ENCODE measurements at places on chromosomes 2 and 18.

DNA sequence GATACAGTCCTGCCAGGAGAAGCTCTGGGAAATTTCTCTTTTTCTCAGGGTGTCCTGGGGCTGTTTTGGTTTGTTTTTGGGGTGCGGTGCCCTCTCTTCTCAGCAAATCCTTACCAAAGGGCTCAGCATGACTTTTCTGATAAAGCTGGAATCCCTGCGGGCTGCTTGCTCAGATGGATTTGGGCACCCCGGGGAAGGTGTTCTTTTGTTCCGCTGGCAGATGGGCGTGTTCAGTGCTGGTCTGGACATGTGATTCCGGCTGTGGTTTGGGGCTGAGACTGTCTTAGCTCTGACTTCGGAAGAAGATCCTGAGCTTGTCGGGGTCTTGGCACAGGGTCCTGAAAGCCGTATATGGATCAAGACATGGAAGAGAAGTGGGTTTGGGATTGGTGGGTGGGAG, 134.2 kb upstream of the SPRED2 start:
- no peak for DNase-seq

- DNase-seq, result no peak
These were observed 7.8 kb downstream of the NT5DC4 start for GRCh38 chr2:112728378-112729175.

DNA sequence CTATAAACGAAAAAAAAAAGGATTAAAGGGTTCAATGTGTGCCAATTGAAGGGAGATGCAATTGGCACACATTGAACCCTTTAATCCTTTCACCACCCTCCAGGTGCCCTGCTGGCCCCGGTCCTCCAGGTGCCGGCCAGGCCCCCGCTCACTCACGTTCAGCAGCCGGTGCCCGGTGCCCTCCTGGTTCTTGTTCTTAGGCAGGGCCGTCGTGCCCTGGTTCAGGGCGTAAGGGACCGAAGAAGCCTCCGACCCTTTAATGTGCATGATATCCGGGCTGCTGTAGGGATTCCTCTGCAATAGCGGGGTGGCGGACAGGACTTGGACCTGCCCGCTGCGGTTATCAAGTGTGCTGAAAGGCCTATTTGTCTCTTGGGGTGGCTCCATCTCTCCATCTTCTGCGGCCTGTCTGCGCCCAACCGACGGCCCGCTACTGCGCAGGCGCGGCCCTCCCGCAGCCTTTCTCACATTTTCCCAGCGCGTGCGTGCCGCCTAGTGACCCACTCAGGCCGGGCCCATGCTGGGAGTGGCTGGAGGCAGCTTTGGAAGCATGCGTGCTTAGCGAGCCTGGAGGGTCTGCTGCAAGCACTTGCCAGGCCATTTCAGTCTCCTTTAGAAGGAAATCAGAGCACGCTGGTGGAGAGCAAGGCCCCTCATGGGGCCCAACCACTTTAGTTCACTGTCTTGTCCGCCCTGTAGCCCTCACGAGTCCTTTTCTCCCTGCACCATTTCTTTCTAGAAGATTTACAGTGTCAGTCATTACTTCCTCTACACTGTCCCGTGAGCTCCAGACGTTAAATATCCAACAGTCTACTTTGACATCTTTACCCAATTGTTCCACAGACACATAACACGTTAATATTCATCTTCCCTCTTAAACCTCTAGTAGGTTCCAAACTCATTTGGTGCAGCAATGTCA, 24.3 kb downstream of the TMEM237 start:
- no peak for DNase-seq

- no peak for DNase-seq
These were observed 208.2 kb upstream of the EPHA4 start for GRCh38 chr2:221780281-221780688.

- no peak for DNase-seq
These were observed 43.3 kb upstream of the TXNDC2 start for GRCh38 chr18:9842448-9842847.

GRCh38 chr2:102172745-102173144, 14.1 kb upstream of the IL1RL2 start:
- no peak for DNase-seq

GRCh38 chr18:37452015-37452414, 113.6 kb downstream of the CELF4 start:
- no peak for DNase-seq

- DNase-seq, result no peak
These were observed 334.6 kb upstream of the MGAT5 start for GRCh38 chr2:133919285-133919684.

GRCh38 chr2:96763511-96764252, 3.0 kb downstream of the CNNM4 start:
- DNase-seq, result no peak

GRCh38 chr2:117737846-117738245, 76.6 kb upstream of the DDX18 start:
- DNase-seq, result no peak

DNA sequence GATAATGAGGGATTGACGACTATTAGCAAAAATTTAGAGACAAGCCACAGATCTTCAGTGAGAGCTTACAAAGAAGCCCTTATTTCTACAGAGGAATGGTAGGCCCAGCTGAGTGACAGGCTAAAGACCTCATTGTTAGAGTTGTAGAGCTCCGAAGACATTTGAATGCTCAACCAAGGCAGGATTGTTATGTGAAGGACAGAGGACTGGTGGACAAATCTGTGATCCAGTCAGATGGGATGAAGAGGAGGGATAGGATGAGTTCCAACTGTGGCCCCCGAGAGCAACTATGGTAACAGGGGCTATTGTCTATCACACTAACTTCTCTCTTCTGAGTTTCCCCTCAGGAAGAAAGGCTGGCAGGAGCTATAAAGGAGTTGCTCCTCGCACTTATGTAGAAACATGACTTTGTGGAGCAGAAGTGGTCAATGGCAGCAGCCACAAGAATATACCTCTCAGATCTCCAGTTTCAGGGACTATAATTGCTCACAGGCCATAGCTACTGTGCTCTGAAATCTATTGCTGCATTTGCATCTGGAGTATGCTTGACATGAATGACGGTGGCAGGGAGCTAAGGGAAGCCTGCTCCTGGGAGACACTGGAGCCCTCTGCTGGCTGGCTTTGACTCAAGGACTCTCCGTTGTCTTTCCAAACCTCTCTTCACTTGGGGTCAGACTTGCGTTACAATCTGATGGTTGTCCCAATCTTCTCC, 50.3 kb upstream of the GREB1L start:
- DNase-seq, result no peak

- DNase-seq, result no peak
These were observed 68.6 kb downstream of the CCDC93 start for GRCh38 chr2:117945296-117945695.

GRCh38 chr2:103809941-103810441, 1043.9 kb upstream of the POU3F3 start:
- DNase-seq, result no peak

- DNase-seq, result no peak
These were observed 10.5 kb upstream of the CDK15 start for GRCh38 chr2:201795607-201796477.

DNA sequence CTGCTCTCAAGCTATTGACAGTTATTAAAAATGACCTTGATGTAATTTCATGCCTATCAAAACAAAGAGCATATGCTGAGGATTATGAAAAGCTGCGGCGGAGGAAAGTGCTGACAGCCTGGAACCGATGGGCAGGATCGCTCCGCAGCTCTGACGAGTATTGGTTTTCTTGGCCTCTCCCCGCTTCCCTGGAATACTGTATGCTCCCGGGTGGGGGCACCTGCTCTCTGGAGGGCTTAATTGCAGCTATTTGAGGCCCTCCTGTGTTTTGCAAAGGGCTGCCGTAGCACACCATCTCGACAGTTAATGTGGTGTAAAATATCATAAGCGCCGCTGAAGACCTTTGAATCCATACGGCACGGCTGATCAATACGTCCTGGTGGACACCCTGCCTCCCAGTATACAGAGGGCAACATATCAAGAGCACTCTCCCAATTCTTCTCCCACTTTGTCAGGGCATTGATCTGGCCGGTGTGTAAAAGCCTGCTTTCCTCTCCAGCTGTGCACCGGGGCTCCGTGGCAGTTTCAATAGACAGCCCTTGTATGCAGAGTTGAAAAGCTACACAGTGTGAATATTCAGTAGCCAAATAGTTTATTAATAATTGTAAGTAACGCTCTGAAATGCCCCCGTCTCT, 662.4 kb downstream of the GALR1 start:
- DNase-seq, result no peak

- no peak for DNase-seq
These were observed 28.4 kb downstream of the CPS1 start for GRCh38 chr2:210584834-210585233.

- DNase-seq, result no peak
These were observed 50.4 kb upstream of the SMIM21 start for GRCh38 chr18:75477900-75478299.

GRCh38 chr2:99425022-99425421, 64.8 kb downstream of the REV1 start:
- no peak for DNase-seq

DNA sequence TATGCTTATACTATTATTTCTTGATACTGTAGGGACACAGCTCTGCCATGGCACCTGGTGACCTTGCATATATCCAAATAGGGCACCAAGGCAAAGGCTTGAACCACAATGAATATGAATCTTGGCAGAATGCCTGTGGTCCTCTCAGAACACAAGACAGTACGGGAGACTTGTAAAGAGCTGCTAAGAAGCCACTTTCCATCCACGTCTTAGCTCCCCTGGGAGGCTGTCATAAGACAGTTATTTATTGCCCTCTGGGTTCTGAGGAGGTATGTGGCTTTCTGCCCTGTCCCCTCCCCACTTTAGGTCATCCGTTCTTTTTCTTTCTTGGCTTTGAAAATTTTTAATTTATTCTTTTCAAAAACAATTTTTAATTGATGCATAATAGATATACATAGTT, 29.8 kb upstream of the MRPL33 start:
- DNase-seq, result no peak

DNA sequence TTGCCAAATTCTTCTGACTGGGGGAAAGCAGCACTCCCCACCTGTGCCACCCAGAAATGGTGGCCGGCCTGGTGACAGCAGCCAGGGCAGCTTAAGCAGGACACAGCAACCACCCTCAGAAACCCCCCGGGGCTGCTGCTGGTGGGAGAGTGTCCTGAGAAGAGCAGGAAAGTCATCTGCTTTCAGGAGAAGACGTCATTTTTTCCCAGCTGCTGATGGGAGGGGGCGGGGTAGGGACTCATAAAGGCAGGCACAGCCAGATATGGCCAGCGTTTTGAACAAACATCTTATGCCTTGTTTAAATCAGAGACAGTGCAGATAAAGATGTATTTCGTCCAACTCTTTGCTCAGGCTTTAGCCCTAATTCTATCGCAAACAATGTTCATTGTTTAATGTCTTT, 139.5 kb downstream of the LRRC30 start:
- DNase-seq, result no peak

GRCh38 chr18:8703781-8704301, 1.5 kb upstream of the MTCL1 start:
- DNase-seq, result no peak

- DNase-seq, result no peak
These were observed 274.8 kb downstream of the SS18 start for GRCh38 chr18:25815659-25816058.

- DNase-seq, result no peak
These were observed 206.4 kb downstream of the RIT2 start for GRCh38 chr18:42909095-42909494.

- no peak for DNase-seq
These were observed 102.9 kb upstream of the ALPP start for GRCh38 chr2:232275670-232276069.

GRCh38 chr18:78892177-78892576, 87.4 kb upstream of the SALL3 start:
- no peak for DNase-seq

DNA sequence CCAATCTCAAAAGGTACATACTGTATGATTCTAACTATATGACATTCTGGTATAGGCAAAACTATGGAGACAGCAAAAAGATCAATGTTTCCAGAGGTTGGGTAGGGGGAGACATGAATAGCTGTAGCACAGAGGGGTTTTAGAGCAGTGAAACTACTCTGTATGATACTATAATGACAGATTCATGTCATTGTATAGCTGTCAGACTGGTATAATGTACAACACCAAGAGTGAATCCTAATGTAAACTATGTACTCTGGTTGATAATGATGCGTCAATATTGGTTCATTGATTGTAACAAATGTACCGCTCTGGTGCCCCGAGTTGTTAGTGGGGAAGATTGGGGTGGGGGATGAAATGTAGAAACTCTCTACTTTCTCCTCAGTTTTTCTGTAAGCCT, 172.4 kb upstream of the SPOPL start:
- DNase-seq, result no peak

GRCh38 chr2:149587950-149588487, 444 bp upstream of the MMADHC start:
- DNase-seq, result no peak

GRCh38 chr2:63189026-63189425, 138.4 kb downstream of the OTX1 start:
- no peak for DNase-seq

- DNase-seq, result no peak
These were observed 2.0 kb upstream of the CAPN10 start for GRCh38 chr2:240584486-240585031.

GRCh38 chr2:68009526-68009925, 53.3 kb downstream of the C1D start:
- DNase-seq, result no peak

GRCh38 chr2:130824492-130825061, 12.1 kb upstream of the ARHGEF4 start:
- DNase-seq, result peak; percentile 42

GRCh38 chr2:191666226-191666625, 11.7 kb upstream of the NABP1 start:
- no peak for DNase-seq

DNA sequence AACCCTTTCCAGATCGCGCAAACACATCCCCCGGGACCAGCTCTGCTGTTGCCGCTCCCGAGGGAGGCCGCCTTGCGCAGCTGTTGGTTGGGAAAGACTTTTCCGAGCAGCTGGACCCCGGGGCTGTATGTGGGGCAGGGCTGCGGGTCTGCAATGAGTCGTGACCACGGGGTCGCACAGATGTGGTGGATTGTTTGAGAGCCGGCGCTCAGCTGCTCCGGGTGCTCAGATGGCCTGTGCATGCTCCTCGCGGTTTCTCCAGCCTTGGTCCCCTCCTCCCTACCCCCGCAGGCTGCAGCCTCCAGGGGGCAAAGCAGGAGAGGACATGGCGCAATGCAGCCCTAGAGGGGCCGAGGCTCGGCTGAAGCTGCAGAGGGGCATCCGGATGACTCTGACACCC, 105.2 kb upstream of the OTOS start:
- no peak for DNase-seq

GRCh38 chr2:37418956-37419355, 74.5 kb downstream of the QPCT start:
- DNase-seq, result no peak

- DNase-seq, result no peak
These were observed 297.0 kb downstream of the NBAS start for GRCh38 chr2:15263976-15264685.

DNA sequence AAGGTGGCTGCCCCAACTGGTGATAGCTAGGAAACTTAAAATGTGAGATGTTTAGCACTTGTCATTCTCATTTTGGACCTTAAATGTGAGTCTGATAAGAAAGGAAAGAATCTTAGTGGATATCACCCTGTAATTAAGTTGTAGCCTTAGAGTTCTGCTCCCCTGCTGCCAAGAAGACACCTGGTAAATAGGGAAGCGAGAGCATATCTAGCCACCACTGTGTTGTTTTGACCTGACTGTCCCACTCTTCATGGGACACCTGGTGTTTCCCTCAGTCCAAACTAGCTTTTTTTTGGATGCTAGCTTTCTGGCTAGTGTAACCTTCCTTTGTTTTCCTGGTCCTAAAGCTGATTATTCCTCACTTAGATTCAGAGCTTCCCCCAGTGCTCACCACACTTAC, 357.6 kb downstream of the RAD51AP2 start:
- DNase-seq, result no peak
